Stimulated activated CD8-positive, alpha-beta memory T cell treated with anti-CD3 and anti-CD28 coated beads, Interleukin-4, amount 100 ng/mL, for 24 hours (primary cell): ENCODE measurements at places on chromosomes 12 and 14.

- no peak for DNase-seq
Observed at GRCh38 chr12:49789992-49790391, 38.2 kb downstream of the NCKAP5L start.

GRCh38 chr14:92880851-92881250 lies 42.1 kb upstream of the CHGA start:
- DNase-seq = no peak

DNA sequence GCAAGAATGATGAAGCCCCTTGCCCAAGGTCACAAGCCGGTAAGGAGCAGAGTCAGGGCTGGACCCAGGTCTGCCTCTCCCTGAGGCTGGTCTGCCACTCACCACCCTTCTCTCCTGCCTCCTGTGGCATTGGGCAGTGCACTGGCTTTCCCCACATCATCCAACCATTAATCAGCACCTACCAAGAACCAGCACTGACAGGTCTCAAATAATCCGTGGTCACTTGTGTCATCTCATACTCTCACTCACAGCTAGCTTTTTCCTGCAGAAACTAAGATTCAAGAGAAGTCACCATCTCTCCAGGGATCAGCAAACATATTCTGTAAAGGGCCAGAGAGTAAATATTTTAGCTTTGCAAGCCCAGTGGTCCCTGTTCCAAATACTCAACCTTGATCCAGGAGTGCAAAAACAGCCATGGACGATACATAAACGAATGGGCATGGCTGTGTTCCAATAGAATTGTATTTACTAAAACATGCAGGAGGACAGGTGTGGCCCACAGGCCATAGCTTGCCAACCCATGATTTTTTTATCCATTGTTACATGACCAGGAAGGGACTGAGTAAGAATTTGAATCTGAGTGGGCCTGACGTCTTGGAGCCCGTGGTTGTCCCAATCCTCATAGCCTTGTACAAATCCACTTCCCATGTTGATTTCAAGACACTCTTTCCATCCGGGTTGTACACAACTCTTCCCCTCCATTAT lies 374.2 kb downstream of the BCL11B start:
- no peak for DNase-seq

GRCh38 chr12:64097366-64098105 lies 124.6 kb downstream of the KICS2 start:
- no peak for DNase-seq

GRCh38 chr12:45355730-45356129 lies 139.8 kb downstream of the ANO6 start:
- no peak for DNase-seq

DNA sequence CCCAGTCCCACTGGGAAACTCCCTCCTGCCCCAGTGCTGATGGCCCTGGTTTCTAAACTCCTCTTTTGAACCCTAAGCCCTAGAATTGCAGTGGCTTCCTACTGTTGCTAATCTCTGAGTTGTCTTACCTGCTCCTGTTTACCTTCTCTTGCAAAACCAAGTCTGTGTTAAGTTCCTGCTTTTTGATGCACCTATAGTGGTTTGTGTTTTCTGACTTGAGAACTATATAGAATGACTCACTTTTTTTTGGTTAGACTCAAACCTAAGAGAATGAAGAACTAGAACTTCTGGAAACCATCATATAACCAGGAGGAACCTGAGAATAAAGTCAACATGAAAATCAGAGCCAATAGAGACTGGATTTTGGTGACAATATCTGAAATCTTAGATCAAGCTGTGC lies 5.5 kb upstream of the GAS2L3 start:
- DNase-seq = no peak

- no peak for DNase-seq
Observed at GRCh38 chr12:29208060-29208459, 59.0 kb downstream of the FAR2 start.

DNA sequence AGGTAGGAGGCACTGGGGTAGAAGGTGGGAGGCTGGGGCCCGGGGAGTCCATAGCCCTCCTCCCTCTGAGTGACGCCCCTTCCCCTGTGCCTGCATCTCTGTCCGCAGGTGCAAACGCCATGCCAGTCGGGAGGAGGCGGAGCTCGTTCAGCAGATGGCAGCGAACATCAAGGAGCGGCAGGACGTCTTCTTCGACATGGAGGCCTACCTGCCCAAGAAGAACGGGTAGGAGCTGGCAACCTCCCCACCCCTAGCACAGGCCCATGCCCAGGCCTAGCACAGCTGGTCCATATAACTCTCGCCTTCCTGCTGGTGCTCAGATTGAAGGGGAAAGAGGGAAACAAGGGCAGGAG lies 35.6 kb downstream of the TMEM120B start:
- DNase-seq = no peak

DNA sequence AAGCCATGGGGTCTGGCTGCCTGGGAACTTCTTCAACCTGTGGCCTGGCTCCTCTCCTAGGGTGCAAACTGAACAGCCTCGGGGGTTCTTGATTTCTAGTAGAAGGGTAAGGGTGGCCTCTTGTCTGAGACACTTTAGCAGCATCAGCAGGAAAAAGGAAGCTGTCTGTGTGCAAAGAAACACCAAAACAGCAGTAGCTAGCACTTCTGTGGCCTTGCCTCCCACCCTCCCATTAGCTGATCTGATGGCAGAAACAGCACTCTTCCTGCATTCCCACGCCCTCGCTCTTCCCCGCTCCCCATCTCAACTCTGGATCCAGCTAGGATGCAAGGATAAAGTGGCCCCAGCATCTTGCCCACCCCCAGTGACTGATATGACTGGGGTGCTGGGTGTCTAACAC lies 20.7 kb downstream of the SLC7A8 start:
- no peak for DNase-seq

DNA sequence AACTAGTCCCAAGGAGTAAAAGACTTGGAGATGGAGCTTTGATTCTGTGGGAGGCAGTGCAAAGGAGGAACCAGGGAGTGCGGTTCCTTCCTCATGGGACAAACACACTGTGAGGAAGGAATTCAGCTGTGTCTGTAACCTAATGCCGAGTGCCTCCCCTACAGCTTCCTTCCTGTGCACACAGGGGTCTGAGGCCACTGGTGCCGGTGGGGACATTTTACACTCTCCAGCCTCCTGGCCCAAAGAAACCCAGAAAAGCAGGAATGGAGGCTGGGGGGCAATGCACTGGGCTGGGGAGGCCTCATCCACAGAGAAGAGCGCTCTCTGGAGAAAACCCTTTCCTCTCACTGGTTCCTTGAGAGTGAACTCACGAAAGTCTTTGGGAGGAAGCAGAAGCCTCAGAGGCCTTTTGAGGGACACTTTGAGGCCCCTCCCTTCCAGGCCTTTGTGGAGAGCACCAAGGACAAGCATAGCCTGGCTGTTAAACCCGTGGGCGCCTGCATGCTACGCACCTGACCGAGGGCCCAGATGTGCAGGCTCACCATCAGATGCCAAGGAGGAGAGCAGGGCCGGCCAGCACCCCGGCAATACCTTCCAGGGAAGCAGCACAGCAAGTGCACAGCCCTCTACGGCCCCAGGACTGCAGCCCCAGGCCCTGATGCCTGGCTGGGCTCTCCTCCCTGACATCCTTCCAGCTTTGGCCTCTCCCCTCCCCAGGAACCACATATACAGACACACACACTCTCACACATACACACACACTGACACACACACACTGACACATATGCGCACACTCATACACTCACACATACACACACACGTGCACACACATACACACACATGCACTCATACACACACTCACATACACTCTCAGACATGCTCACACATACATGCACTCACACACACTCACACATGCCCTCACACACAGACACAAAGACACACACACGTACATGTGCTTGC lies 52.0 kb downstream of the NFKBIA start:
- DNase-seq = no peak

DNA sequence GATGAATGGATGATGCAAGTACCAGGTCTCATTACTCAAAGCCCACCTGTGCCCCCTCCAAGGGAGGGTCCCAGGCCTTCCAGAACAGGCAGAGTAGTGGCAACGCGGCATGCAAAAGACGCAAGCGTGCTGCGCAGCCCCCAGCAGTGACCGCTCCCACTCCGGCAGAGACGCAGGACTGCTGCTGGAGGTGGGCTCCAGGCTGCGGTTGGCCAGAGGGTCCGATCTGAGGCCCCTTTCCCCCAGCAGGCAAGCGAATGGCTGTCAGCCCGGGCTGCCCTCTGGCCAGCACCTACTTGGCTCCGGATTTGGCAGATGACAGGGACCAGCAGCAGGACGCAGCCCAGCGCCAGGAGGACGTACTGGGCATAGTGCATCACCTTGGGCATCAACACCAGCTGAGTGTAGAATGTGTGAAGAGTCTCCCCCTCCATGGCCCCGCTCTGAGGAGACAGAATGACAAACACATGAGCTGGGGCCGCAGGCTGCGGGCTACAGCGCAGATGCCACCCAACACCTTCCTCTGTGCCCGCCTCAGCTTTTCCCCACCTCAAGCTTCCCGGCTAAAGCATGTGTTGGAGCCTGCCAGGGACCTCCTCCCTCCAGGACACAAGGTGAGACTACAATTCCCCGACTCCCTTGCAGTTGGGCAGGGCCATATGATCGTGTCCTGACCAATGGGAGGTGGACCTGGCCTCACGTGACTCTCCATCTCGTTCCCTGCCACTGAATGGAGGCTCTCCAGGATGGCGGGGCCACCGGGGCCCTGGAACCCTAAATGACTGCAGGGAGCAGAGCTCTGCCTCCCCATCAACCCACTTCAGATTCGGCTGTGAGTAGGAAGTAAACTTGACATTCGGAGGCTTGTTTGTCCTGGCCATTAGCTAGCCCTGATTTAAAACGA lies 77.4 kb downstream of the SCARB1 start:
- no peak for DNase-seq

GRCh38 chr14:104979758-104980610 lies 1.8 kb upstream of the AHNAK2 start:
- no peak for DNase-seq

GRCh38 chr12:20458011-20458410 lies 89.7 kb downstream of the PDE3A start:
- no peak for DNase-seq

DNA sequence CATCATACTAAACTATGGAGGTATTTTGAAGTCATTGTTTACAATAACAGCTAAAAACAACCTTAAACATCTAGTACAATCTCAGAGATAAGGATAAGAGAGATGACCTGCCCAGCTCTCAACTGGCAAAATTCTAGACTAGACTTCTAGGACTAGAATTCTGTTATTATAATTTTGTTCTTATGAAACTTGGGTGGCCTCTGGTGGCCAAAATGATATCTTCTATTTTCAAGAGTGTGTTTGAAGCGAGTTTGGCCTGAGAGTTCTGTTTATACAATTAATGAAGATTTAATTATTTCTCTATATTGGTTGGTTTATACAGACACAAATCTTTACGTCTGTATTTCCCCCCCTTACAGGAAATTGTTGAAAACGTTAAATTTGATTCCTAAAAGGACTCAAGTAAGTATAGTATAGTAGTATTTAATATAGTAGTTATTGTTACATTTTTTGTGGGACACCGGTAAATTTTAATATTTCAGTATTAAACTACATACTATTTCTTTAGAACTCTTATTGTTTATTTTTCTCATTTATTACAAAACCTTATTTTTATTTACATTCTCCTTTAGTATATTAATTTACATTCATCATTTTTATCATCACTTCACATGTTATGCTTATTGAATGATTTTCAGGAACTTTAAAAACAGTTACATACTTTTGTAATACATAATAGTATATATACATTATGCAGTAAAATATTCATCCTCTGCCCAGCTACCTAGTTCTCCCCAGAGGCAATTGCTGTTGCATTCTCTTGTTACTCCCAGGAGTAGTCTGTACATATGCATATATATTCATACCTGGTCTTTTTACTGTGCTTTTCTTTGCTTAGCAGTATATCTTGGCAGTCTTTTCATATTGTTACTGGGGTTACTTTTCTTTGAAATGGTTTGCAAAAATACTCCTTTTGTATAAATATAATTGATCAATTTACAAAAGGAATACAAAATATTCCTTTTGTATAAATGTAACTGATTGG lies 6.6 kb downstream of the PPHLN1 start:
- no peak for DNase-seq

- DNase-seq = peak; percentile 22
Observed at GRCh38 chr12:56119361-56119796, 1.3 kb downstream of the ZC3H10 start.

- DNase-seq = no peak
Observed at GRCh38 chr14:71142375-71143038, 235.2 kb downstream of the PCNX1 start.

DNA sequence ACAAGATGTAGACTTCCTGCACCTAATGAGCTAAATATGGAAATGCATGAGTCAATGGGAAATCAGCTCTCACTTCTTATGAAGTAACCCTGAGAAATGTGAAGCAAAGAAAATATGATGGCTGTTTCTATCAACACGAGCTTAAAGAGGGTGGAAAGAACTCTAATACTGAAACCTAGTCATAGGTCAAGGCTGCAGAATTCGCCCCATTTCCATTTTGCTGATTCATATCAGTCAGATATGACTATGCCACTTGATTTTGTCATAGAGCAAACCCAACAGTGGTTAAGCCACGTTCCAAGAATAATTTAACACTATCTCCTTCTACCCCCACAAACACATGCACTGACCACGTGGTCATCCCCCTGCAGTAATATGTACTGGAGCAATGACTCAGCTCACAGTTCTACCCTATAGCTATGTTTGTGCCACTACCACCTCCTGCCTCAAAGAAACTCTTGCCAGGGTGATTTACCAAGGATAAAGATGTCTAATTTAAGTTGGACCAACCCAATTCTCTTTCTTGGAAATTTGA lies 157.5 kb downstream of the TMTC3 start:
- peak; percentile 11 for DNase-seq

GRCh38 chr12:52311285-52311648 lies 9.9 kb downstream of the KRT83 start:
- no peak for DNase-seq

- no peak for DNase-seq
Observed at GRCh38 chr14:66850258-66850888, 338.9 kb upstream of the GARIN2 start.

DNA sequence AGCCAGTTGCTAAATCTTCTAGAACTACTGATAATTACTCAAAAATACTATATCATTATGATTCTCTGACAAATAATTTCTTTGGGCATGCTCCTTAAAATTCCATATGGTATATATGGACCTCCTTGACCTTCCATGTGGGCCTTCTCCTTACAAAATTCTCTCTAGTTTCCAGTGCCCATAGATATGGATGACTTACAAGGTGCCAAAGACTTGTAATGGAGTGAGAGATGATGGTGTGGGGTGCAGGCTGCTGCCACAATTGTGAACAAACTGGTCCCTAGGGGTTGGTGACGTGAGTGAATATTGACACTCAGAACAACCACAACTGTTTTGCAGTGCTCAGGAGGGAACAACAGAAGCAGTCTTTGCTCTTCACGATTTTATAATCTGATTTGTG lies 378.9 kb downstream of the SNAPC1 start:
- no peak for DNase-seq

- no peak for DNase-seq
Observed at GRCh38 chr14:52400846-52401245, 86.7 kb downstream of the PTGER2 start.

- DNase-seq = no peak
Observed at GRCh38 chr14:60658211-60658690, 9.0 kb upstream of the SIX1 start.
